ENCODE measurements at places on chromosomes 3 and 15. TPM values are rescaled to one million over a fixed set of nuclear protein-coding genes. Genes with fewer than 3 reads are reported as not detected.

TM6SF1 gene
- total RNA-seq: 1.7 TPM

SMAD6 gene
- total RNA-seq: under 0.01 TPM

GOLGA8N gene
- total RNA-seq: 3.1 TPM

LMAN1L gene
- total RNA-seq: not detected

CCR8 gene
- not detected for total RNA-seq

ERC2 gene
- total RNA-seq: 0.34 TPM

SLC6A20 gene
- 0.14 TPM for total RNA-seq

EAF2 gene
- 4.2 TPM for total RNA-seq

ADGRG7 gene
- not detected for total RNA-seq

MAP1A gene
- under 0.01 TPM for total RNA-seq

CFAP91 gene
- total RNA-seq: 0.07 TPM

FAM219B gene
- 72.1 TPM for total RNA-seq

AQR gene
- 17.1 TPM for total RNA-seq

SLC6A11 gene
- total RNA-seq: 7.5 TPM

CHRM5 gene
- not detected for total RNA-seq

HAUS2 gene
- 28.0 TPM for total RNA-seq

HCN4 gene
- total RNA-seq: not detected

RBMS3 gene
- total RNA-seq: 6.8 TPM

PTH1R gene
- not detected for total RNA-seq

MESP2 gene
- total RNA-seq: 0.21 TPM

ISLR gene
- not detected for total RNA-seq

GOLGA8T gene
- not detected for total RNA-seq

CASR gene
- not detected for total RNA-seq

ARGFX gene
- not detected for total RNA-seq

KCTD6 gene
- total RNA-seq: 8.3 TPM

UROC1 gene
- not detected for total RNA-seq

PLS1 gene
- total RNA-seq: 25.1 TPM

MRPS25 gene
- total RNA-seq: 13.3 TPM

ECE2 gene
- not detected for total RNA-seq

SNX22 gene
- total RNA-seq: under 0.01 TPM

NXPE3 gene
- total RNA-seq: 8.2 TPM

KCNMB2 gene
- not detected for total RNA-seq

P2RY1 gene
- total RNA-seq: 22.2 TPM

ALDH1A2 gene
- total RNA-seq: 0.85 TPM

ZKSCAN7 gene
- 7.8 TPM for total RNA-seq

MYL3 gene
- not detected for total RNA-seq

PRKAR2A gene
- total RNA-seq: 44.1 TPM

PLA1A gene
- total RNA-seq: 0.14 TPM

CADM2 gene
- 0.28 TPM for total RNA-seq

DNAH12 gene
- under 0.01 TPM for total RNA-seq

DLEC1 gene
- under 0.01 TPM for total RNA-seq

ACKR2 gene
- total RNA-seq: 1.6 TPM

ACTRT3 gene
- 1.5 TPM for total RNA-seq

LEKR1 gene
- total RNA-seq: 0.68 TPM

ADIPOQ gene
- not detected for total RNA-seq

CLN6 gene
- total RNA-seq: 7.5 TPM

SAMD7 gene
- not detected for total RNA-seq

Measured in nasal cavity respiratory epithelium epithelial cell of viscerocranial mucosa (primary cell).